CD4-positive, alpha-beta T cell treated with Interleukin-4 for 1 hour (primary cell): ENCODE measurements at places on chromosomes 5 and 9.

DNA sequence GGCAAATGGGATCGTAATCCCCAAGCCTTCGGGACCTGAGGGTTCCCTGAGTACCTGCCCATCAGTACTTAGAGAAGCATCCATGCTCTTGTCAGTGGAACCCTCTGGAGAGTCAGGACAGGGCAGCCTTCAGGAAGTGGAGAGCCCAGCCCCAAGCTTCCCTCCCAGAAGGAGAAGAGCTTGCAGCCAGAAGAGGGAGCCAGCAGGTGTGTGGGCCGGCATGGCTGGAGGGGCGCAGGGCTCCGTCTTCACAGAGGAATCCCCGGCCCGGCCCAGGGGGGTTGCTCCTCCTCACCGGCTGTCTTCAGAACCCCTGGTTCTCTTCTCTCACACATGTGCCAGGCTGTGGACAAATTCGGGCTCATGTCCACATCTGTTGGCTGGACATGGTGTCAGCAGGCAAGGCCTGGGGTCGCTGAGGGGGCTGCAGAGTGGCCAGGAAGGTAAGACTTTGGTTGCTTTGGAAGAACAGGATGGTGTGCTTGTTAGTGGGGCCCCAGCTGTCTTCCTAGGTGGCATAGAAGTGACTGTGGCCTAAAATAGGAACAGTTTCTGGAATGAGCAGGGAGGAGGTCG, 58.9 kb upstream of the RXRA start:
- DNase-seq, result no peak

GRCh38 chr5:174533751-174534241, 190.6 kb upstream of the MSX2 start:
- no peak for DNase-seq

DNA sequence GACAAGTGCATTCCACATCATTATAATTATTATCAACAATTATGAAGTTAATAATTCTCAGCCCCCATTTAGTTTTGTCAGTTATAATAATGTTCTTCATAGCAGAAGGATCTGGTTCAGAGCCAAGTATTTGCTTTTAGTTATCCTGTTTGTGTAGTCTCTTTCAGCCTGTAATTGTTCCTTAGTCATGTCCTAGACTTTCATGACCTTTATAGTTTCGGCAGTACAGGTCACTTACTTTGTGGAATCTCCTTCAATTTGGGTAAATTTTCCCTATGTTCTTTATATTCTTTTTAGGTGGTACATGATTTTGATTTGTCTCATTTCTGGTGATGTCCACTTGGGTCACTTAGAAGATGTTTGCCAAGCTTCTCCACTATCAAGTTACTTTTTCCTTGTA, 34.3 kb downstream of the UBE2R2 start:
- no peak for DNase-seq

DNA sequence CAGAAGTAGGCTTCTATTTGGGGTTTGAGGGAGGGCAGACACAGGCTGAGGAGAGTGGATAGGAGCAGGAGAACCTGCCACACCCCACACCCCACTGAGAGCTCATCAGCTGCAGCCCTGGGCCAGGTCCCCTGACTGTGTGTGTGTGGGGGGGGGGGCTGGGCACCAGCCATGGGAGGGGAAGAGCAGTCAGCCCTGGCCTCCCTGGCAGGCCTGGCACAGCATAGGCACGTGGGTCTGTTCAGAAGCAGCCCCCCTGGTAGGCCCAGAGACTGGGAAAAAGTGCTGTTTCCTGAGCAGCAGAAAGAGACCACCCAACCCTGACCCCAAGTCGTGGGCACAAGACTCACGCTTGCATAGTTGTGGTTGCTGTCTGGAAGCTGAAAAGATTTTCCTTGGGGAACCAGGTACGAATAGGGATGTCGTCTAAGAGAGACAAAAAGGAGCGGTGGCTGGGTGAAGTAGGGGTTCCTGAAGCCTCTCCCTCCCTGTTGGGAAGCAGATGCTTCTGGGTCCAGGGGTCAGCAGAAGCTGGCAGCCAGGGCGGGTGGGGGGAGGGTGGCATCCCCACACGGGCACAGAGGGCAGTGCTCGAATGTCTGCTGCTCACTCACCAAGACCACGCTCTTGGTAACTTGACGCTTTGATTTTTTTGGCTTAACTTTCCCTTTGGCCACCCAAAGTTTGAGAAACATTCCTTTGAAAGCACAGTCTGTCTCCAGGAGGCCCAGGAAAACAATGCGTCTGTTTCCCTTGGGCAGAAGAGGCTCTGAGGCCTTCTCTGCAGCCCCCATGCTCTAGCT, 2.9 kb downstream of the NSMF start:
- no peak for DNase-seq

- no peak for DNase-seq
Observed at GRCh38 chr9:97831843-97832636, 21.0 kb upstream of the FOXE1 start.

DNA sequence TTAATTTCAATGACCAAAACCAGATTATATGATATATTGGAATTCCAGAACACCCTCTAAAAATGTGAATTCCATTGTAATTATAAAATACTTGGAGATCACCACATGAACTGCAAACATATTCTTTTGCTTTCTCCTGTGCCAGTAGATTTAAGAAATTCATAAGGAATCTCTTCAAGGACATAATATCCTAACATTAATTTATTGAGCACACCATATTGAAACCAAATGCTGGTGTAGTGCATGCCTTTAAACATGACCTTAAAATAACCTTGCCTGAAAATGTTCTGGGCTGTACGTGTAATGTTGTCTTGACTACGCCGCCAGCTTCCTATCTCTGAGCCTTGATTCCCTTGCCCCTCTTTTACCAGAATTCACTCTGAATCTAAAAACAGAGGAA, 205.0 kb upstream of the ACTBL2 start:
- no peak for DNase-seq

DNA sequence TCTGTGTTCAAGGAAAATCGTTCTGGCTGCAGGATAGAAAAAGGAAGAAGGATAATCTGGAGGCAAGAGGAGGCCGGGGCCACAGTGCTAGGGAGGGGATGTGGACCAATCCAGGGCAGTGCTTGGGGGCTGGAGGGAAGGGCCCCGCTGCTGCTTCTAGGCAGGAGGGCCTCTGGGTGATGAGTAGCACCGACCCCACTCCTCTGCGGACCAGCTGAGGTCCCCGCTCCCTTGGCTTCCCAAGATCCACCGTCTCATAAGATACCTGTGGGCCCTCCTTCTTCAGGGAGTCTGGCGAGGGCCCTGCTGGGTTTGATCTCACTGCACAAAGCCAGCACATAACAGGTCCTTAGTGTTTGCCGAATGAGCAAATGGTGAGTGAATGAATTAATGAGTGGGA, 93.5 kb upstream of the MVB12B start:
- DNase-seq, result no peak

GRCh38 chr9:4686584-4686983, 7.2 kb downstream of the CDC37L1 start:
- DNase-seq, result no peak

DNA sequence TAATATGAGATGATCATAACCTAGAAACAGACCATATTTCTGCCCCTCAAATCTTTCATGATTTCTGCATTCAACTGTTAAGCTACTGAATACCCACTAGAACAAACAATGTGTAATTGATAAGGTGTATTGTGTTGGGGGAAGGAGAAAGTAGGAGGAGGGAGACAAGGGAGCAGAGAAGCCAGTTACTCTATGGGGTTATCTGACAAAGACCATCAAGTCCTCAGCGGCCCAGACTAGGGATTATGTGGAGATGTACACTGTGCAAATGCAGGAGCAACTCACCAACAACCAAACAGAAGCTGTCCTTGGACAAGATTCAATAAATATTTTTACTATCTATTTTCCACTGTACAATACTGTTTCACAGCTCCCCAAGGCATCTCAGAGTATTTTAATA, 2.7 kb downstream of the NRG2 start:
- DNase-seq, result no peak

DNA sequence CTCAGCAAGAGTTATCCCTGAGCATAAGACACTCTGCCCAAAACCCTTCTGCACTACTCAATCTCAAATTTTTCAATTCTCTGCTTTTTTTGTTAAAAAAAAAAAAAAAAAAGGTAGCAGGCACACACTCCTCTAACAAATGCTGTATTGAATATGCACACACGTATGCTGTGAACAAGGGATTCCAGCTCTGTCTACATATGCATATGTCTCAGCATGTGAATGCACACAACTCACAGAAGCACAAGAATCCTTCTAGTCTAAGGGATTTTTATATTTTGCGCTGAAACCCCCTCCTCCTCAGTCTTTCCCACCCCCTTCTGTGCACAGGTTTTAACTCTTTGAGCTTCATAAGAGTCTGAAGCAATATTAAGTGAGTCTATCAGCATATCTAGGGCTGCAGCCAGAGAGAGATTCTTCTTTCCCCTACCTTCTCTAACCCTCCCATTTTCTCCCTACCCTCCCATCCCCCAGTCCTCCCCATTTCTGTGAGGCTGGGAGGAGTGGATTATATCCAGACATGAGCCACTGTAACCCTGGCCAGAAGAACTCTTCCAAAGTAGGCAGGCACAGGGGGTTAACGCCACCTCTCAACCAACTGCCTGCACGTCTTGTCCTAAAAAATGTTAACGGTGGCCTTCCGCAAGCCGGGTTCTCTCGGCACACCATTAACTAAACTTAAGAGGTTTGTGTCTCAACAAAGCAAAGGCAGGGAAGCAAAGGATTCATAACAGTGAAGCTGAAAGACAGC, 1.0 kb downstream of the GABRB2 start:
- DNase-seq, result no peak

DNA sequence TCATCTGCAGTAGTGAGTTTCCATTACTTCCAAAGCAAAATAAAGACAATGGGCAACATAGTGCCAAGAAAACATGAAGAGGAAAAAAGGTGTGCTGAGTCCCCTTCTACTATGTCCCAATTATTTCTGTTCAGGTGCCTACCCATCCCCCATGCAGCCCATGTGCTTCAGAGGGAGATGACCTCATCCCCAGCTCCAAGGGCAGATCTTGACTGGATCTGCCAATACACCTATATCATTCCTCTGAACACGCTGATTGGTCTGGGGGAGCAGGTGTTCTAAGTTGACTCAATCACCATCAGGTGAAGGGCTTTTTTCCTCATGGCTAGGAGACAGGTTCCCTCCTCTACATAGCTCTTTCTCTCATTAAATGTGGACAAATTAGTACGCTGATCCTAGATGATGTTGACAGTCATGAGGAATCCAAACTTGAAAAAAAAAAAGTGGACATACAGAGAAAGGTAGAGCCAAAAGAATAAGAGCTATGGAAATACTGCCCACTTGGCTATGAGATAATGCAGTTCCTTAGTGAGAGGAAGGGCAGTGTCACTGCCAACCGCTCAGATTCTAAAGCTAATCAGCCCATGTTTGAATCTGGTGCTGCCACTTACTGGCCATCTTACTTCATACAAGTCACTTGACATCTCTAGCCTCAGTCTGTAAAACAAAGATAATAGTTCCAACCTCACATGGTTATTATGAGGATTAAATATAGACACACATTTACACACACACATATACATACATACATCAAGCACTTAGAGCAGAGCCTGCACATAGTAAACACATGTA, 23.1 kb downstream of the PRELID2 start:
- DNase-seq, result no peak

DNA sequence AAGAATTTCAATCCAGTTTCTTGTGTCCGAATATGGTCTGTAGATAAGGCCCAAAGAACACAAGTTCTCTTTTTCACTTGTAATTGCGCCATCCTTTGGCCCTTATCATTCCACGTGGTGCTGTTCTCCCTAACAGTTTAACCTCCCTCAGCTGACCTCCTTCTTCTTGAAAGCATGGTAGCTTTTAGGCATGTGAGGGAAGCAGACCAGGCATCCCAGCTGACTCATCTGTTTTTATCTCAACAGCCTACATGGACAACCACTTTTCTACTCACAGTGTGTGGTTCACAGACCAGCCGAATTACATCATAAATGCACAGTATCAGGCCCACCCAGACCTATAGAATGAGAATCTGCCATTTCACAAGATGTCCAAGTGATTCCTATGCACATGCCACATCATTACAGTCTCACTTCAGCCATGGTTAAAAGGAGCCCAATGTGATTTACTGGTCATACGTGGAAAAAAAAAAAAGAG, 26.9 kb upstream of the PLIN2 start:
- DNase-seq, result no peak

GRCh38 chr5:181223058-181223728, at the start of gene TRIM41:
TSS of gene TRIM41 (plus strand) at chr5:181223281. CDS start at chr5:181224000, 719 bp downstream.
- peak; percentile 98 for DNase-seq

- no peak for DNase-seq
Observed at GRCh38 chr5:116970318-116970717, 395.7 kb upstream of the SEMA6A start.

DNA sequence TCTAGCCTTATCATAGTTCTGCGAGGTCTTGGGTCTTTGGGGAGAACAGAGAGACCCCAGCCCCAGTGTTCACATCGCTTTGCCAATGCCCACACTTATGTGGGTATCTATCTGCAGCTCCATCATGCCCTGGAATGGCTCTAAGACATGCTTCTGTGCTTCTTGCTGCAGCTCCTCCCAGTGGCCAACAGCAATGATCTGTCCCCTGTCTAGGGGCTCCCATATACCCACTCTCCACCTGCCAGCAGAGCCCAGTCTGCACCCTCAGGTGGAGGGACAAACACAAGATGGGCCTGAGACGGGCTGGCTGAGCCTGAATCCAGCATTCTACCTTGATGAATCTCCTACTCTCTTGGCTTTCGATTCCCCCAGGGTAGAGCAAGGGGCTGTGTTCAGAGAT, 14.6 kb upstream of the DAP start:
- DNase-seq, result no peak

DNA sequence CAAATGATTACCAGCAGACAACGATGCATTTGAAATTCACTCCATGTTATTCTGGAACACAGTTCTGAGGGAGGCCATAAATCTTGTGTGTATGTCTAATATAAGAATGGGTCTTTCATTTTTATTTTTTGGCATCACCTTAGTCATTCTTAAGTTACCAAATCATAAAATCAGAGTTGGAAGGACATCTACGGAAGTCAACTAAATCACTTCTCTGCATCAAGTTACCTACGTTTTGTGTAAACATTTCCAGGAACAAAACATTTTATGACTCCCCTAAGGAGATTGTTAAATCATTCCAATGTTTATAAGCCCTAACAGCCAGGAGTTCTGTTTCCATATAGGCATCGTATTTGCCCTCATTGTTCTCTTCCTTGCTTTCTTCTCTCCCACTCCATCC, 378.2 kb downstream of the FAM170A start:
- DNase-seq, result no peak

DNA sequence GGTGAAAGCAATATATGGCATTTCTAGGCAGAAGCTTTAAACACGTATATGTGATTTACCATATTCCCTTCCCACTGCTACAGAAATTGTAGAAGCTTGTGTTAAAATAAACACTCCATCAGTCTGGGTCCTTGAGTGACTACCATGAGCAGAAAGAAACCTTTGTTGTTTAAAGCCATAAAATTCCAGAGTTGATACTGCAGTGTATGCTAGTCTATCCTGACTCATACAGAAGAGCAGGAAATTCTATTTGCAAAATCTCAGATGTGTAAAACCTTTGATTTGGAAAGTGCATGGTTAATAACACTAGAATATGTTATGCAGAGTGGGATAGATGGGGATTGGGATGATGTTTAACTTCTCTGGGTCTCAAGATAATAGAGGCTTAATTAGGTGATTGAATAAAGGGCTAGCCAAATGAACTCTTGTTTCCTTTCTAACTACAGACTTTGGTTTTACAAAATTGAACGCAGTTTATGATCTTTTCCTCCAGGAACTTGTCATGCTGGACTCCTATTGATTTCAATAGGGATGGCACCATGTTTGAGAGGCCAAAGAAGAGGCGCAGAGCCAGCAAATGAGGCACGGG, 282.7 kb upstream of the VLDLR start:
- DNase-seq, result no peak
